ENCODE measurements at places on chromosomes 6 and 20.

GRCh38 chr6:17144016-17144415, 42.2 kb downstream of the STMND1 start:
- no peak for DNase-seq

GRCh38 chr20:57080796-57081195, 185.6 kb downstream of the BMP7 start:
- peak; percentile 57 for DNase-seq

GRCh38 chr6:138695193-138695592, 78.4 kb upstream of the CCDC28A start:
- DNase-seq: no peak

DNA sequence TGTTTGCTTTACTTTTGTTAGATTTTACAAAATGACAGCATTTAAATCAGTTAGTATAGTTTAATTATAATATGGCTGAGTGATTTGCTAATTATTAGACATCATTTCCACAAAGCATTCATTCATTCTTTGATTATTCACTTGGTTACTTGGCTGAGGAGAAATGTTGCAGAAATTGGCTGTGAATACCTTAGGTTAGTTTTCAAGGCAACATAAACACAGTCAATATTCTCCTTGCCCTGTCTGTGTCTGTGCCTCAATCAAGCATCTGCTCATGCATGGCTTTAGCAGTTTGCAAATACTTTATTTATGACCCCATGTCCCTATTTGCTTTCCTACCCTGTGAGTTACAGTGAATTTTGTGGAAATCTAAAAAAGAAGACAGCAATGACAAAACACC, 718.3 kb downstream of the EPM2A start:
- no peak for DNase-seq

DNA sequence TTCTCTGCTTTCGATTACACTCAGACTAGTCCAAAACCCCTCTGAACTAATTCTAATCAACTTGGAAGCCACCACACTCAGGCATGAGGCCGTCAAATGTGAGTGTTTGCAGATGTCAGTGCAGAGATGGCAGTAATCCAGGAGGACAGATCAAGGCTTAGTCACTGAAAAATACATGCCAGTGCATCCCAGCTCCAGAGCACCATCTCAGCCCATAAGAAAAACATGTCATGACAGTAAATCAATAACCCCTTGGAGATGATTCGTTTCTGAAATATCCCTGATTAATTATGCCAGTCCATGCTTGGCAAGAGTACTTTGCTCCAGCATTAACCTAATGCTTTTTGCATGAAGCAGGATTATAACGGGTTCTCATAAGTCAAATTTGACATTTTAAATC, 179.5 kb downstream of the ADAT2 start:
- peak; percentile 95 for DNase-seq

DNA sequence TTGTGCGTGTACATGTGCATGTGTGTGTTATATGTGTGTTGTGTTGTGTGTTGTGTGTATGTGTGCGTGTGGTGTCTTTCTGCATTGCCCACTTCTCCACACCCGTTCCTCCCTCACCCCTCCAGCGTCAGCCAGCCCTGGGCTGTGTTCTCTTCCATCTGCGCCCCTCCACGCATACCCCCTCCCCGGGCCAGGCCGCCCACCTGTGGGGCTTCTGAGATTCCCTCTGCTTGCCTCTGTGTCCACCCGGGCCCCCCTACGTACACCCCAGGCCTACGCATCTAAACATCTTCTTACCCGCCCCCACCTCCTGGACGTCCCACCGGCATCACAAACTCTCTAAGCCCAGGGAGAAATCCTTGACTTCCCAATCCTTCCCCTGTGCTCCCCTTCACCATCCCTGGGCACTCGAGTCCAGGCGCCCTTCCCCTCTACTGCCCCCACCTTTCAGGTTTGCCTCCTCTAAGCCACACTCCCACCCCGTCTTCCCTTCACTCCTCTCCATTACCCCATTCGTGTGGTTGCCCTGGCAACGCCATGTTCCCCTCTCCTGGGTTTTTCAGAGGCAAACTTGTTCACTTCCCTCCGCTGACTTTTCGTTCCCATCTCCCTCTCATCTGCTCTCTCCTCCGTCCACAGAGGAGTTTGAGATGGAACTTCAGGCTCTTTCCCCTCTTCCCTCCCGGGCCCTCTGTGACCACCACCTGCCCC, 81.7 kb upstream of the NNAT start:
- DNase-seq: no peak

GRCh38 chr20:3896302-3896701, 7.1 kb downstream of the PANK2 start:
- DNase-seq: peak; percentile 66

DNA sequence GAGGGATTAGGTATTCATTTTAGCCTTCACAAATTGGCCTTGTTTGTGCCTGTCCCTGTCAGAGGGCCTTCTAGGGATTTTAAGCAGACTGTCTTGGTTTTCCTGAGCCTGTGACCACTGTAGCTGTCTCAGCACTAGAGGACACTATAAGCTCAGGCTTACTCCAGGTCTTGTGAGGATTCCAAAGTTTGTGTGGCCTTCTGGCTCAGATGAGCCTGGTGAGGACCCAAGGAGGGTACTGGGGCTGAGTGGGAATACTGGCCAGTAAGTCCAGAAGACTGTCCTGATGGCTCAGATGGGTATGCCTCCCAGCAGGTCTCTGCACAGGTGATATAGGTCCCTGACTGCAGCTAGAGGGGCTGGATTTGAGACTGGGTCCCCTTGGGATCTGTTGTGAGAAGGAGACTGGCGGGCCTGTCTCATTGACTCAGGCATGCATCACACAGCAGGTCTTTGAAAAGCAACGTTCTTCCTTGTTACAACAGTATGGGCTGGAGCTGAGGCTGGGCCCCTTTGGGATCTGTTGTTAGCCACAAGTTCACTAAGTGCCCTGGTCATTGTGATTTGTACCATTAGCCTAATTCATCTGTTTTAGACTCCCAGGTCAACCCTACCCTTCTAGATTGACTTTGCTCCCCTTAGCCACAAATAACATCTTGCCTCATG, 26.3 kb upstream of the TFB1M start:
- peak; percentile 58 for DNase-seq

DNA sequence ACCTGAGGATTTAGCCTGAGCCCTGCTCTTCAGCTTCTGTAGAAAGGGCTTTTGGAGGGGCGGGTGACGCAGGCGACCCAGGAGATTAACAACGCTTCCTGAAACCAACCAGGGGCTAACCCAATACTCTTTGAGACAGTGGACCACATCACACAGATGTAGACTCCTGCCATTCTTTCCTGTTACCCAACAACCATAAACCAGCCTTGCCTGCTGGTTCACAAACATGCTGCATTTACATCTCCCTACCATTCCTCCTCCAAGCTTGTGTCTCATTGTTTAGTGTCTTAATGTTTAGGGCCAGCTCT, 28.3 kb downstream of the PPP1R16B start:
- no peak for DNase-seq

DNA sequence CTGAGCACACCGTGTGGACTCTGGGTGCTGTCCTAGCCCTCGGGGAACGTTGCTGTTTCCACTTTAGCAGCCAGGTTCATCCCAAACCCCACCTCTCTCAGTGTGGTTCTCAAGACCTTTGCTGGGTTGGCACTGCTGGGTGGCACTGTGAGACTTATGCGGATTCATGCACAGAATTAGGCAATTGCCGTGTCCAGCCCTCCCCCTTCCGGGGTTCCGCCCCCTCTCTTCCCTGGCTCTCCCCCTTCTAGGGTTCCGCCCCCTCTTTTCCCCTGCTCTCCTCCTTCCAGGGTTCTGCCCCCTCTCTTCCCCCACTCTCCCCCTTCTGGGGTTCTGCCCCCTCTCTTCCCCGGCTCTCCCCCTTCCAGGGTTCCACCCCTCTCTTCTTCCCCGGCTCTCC, 39.8 kb upstream of the SLCO4A1 start:
- no peak for DNase-seq

- DNase-seq: no peak
Measured at GRCh38 chr6:154901876-154902552, 93.1 kb upstream of the TIAM2 start.

DNA sequence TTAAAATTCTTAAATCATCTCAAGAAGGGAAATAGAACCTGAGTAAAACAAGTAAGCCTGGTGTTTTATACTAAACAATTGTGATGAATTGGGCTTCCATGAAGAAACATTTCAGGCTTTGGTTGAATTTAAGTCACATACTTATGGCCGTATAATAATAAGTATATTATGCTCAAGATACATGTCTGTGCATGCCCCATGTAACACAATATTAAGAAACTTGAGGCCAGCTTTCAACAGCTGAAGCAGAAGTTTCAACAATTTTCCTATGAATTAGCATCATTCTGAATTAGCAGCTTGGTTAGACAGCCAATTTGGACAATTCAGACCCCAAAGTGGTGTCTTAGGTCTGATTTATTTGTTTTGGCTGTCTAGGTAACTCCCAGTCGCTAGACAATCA, 243.7 kb downstream of the MYLK4 start:
- DNase-seq: no peak

- no peak for DNase-seq
Measured at GRCh38 chr6:40406175-40406574, 181.0 kb downstream of the LRFN2 start.

DNA sequence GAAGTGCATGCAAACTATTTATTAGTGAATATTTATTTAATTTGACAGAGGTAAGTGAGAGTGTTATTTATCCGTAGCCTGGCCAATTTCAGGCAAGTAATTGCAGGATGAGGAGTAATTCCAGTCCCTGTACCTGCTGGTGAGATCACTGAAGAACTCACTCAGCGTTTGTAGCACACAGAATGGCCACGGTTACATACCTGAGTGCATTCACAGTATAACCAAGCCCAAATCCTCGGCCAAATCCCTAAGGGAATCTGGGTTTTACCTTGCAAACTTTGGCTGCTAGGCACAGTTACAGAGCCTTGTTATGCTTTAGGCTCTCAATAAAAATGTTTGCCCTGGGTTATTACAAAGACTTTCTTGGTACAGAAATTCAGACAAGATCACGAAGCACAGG, 93.3 kb downstream of the KCNQ5 start:
- DNase-seq: no peak

DNA sequence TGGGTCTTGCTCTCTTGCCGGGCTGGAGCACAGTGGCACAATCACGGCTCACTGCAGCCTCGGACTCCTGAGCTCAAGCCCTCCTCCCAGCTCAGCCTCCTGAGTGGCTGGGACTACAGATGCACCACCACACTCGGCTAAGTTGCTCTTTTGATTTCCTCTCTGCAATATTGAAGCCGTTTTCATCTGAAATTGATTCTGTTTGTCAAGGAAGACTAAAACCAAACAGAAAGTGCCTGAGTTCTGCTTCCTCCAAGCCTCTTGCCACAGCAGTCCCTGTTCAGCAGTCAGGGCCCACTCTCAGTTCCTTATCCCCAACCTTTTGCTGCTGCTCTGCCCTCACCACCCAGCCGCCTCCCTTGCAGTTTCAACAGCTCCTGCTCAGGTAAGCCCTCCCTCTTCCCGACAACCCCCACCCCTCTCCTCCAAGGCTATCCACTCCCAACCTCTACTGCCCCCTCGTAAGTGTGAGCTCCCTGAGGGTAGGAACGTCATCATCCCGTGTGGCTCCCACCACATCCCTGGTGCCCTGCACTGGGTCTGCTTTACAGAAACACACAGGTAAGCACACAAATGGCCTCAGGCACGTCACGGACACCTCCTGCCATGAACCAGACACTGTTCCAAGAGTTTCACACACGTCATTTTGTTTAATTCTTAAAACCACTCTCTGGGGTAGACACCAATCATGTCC, 70.7 kb upstream of the TAB2 start:
- no peak for DNase-seq

DNA sequence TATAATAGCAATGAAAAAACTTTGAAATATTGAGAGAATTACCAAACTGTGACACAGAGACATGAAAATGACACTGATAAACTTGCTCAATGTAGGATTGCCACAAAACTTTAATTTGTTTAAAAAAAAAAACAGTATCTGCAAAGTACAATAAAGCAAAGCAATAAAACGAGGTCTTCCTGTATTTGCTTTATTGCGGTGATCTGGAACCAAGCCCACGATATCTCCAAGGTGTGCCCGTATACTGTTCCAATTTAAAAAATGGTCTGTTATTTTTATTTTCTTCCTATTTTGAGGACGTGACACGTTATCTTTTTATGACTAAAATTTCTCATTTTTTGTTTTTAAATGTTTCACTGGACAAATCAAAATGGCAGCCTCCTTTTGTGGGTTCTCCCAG, 25.5 kb downstream of the EYA2 start:
- DNase-seq: no peak

GRCh38 chr6:137811916-137812553, 55.0 kb upstream of the TNFAIP3 start:
- DNase-seq: no peak

GRCh38 chr20:2246069-2246491, 49.7 kb upstream of the TGM3 start:
- no peak for DNase-seq

DNA sequence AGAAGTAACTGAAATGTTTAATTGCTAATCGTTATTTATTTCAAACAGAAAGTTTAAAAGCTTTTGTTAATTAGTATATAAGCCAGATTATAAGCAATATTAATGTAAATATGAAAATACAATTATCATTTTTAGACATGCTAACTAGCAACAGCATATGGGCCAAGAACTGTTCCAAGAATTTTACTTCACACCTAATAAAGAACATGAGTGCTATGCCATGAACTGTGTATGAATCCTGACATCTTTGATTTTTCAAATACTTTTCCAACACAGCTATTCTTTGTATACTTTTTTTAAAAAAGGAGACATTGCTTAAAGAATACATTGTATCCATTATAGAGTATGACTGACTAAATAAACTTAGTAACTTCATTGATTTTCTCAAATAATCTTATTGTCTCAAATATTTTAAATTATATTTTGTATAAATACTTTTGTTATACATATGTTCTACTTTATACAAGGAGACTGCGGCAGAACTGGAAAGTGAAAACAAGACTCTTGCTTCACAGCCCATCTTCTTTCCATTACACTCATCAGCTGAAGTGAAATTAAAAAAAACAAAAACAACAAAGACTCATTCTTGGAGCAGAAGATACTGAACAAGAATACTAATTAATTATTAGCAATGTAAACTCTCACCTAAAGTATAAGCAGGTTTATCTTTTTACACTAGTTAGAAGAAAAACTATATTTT, 89.9 kb downstream of the EPHA7 start:
- no peak for DNase-seq

DNA sequence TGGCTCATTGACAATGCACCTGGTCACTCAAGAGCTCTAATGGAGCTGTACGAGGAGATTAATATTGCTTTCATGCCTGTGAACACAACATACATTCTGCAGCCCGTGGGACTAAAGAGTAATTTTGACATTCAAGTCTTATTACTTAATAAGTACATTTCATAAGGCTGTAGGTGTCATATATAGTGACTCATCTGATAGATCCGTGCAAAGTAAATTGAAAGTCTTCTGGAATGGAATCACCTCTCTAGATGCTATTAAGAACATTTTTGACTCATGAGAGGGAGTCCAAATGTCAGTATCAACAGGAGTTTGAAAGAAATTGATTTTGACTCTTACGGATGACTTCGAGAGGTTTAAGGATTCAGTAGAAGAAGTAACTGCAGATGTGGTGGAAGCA, 267.9 kb downstream of the CLVS2 start:
- no peak for DNase-seq

Measured in fibroblast of upper back skin (primary cell).